ENCODE measurements at places on chromosomes 13 and 19. TPM values are rescaled to one million over a fixed set of nuclear protein-coding genes. Genes with fewer than 3 reads are reported as not detected.

KLK10 gene
- total RNA-seq = not detected

CGB3 gene
- not detected for total RNA-seq

PEG3 gene
- not detected for total RNA-seq

PRRG2 gene
- total RNA-seq = 1.1 TPM

RNF113B gene
- not detected for total RNA-seq

DNA sequence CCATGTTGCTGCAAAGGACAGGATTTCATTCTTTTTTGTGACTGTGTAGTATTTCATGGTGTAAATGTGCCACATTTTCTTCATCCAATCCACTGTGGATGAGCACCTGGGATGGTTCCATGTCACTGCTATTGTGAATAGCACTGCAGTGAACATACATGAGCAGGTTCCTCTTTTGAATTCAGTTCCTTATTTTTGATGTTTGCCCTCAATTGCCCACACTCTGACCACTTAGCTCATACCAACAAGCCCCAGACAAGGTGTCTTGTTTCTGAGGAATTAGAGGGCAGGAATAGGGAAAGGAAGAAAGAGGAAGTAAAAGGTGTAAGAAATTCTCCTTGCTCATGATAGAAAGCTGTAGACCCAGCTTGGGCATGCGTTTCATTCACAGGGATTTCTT is 244.2 kb upstream of the ZNF507 start:
- no peak for DNase-seq

DNA sequence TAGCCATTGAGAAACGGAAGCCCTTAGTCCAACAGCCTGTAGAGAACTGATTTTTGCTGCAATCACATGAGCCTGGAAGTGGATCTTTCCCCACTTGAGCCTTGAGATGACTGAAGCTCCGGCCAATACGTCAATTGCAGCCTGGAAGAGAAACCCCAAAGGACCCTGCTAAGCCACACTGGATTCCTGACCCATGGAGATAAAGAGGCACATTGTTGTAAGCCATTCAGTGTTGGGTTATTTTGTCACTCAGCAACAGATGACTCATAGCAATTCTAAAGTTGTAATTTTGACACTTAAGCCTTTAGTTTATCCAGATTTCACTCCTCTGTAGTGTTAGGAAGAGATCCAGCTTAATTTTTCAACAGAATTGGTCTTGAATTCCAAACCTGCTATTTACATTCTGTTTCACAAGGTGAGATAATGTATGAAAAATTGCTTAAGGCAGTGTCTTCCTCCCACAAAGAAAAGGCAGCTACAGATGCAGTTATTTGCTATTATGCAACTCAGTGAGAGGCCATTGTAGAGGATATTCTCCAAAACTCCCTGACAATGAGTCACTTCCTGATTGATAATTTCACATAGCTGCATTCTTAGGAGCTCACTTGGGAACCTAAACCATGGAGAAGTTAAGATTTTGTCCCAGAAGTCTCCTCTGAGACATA is 59.4 kb upstream of the TSHZ3 start:
- no peak for DNase-seq

DNA sequence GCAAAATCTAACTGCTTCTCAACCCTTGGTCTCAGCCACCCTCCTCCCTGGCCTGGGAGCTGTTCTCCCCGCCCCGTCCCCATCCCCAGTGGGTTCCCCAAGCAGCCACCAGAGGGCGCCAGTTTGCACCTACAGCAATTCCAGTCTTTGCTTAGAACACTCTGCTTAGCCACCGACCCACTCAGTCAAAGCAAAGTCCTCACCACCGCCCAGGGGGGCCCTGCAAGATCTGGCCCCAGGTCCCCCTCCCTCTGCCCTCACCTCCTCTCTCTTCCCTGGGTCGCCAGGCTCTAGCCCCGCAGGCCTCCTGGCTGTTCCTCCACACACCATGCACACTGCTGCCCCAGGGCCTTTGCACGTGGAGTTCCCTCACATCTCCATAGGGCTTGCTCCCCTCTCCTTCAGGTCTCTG is 12.4 kb downstream of the TMEM143 start:
- peak; percentile 86 for DNase-seq

DNA sequence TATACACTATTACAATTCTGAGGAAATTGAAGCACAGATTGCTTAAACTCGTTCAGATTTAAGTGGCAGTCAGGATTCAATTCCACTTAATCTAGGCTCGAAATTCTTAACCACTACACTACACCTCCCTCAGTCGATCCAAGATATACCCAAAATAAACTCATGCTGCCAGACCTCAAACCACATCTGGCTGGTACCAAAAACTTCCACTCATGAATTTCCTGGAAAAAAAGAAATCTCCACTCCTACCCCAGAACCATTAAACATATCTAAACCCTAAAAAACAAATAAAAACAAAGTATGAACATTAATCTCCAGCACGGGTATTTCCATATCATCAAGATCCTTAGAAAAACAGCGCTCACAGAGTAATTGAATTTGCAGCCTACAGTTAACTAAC is 1.1 kb downstream of the ZFP30 start:
- DNase-seq = no peak

DNA sequence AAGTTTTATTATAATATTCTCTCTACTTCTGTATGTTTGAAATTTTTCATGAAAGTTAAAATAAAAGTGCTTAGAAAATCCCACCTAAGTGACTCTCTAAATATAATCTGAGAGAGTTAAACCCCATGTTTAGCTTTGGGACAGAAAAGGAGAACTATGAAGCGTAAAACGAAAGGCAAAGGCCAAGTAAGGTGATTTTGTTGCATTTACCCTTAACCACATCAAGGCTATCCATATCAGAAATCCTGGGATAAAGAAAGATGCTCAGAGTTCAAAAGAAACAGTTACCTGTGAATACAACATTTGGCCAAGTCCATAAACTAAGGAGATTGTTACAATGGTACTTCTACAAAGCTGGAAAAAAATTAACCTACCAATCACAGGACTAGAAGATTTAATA is 31.3 kb downstream of the UBL3 start:
- DNase-seq = no peak

DNA sequence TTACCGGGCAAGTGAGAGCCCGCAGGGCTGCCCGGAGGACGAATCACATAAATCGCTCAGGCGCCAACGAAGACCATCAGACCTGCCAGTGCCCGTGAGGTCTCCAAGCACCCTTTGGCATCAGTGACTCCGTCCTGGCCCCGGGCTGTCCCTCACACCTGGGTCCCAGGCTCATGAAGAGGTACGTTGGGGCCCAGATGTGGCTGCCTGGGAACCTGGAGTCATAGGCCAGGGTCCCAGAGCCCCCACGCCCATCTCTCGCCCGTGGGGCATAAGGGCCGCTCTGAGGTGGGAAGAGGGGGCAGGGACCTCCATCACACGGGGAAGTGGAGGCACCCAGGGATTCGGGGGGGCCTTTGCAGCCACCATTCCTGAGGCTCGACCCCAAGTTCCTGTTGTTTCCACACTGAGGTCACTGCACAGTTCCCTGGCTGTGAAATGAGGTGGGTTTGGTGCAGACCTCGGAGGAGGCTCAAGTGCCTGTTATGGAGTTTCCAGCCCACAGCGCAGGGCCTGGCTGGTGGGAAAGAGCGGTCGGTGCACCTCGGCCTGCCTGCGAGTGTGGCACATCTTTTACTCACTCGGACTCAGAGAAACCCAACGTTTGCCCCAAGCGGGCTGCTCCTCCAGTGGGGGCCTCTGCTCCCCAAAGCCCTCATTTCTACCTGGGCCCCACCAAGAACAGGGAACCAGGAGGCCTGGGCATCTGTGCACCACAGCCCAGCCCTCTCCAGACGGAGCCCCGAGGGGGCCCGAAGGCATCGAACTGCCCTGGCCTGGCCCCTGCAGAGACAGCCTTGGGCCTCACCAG is 35.9 kb upstream of the C13orf46 start:
- no peak for DNase-seq

- no peak for DNase-seq
Measured at GRCh38 chr13:25725104-25725503, 326.7 kb downstream of the SHISA2 start.

GRCh38 chr13:29143847-29144246 is 323.7 kb downstream of the MTUS2 start:
- DNase-seq = no peak

DNA sequence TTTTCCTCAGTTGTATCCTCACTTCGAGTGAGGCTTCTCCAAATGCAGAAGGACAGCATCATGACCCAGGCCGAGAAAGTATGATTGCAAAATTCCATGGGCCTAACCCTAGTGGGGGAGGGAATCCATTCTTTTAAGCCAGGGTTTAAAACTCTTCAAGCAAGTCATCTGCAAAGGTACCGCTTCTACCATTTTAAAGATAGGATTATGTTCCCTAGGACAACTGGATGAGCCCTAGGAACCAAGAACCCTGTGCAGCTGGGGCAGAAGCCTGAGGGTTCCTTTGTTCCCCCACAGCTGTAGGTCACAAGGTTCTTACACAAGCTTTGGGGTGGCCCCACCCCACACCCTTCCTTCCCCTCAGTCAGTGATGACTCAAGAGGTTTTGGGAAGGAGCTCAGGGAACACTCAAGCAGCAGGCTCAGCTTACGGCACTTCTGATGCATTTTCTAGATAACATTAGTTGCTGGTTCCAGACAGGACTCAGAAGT is 13.5 kb downstream of the ARL11 start:
- no peak for DNase-seq

- peak; percentile 4 for DNase-seq
Measured at GRCh38 chr19:35249848-35250711, 1.3 kb downstream of the LSR start.

DNA sequence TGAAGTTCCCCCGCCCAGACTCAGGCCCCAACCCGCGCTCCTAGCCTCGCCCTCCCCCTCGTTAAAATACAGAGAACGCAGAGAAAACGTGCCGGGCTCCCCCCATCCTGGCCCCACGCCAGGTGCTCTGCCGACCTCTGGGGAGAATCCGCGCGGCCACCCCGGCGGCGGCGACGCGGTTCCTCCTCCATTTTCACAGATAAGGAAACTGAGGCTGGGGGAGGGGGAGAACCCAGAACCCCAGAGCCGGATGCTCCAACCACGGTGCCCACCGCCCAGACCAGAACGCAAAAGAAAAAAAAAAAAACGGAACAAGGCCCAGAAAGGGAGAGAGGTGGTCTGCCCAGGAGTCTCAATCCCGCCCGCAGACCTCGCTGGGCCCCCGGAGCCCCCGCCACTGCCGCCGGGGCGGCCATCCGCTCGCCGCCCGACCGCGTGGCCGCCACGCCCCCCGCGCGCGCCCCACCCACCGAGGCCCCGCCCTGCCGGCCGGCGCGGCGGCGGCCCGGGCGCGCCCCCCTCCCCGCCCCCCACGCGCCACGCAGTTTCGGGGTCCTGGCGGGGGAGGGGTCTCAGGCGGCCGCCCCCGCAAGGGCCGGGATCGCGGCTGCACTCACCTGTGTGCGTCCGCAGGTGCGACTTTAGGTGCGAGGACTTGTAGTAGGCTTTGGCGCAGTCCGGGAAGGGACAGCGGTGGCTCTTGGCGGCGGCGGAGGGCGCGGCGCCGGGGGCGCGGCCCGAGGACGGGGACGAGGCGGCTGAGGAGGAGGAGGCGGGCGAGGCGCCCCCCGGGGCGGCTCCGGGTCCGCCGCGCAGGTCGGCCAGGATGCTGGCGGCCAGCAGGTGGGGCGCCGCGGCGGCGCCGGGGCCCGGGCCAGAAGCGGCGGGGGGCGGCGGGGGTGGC is 703 bp downstream of the KLF16 start:
- peak; percentile 46 for DNase-seq
